ENCODE measurements at places on chromosomes 12 and 14. TPM values are rescaled to one million over a fixed set of nuclear protein-coding genes. Genes with fewer than 3 reads are reported as not detected.

ANO4 gene
- total RNA-seq, result not detected

NOS1 gene
- not detected for total RNA-seq

- no peak overlapping the region for H3K27ac ChIP-seq
- peaks cover 26% of the 10 kb centered on the region for H3K27me3 ChIP-seq
- H3K36me3 ChIP-seq, result no peaks in the 10 kb centered on the region
Observed at GRCh38 chr14:95701846-95702221, 12.1 kb downstream of the TCL1A start.

FAIM2 gene
- total RNA-seq, result 0.22 TPM

WIF1 gene
- total RNA-seq, result not detected

IL26 gene
- total RNA-seq, result not detected

DNA sequence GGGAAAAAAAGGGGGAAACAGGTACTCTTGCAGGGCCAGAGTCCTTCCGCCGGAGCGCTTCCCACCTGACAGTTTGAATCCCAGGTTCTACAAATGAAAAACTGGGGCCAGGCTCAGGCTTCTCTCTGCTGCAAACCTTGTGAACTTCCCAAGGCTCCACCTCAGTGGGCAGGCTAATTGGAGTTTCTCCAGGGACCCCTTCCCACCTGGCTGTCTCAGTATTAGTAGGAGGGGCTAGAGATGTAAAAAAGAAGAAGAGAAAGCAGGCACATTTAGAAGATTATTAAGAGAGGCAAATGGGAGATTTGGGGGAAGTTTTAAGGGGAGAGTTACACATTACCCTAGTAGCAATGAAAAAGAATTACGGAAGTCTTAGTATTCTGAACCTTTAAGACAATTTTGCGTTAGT lies 20.0 kb upstream of the CLEC2D start:
- H3K4me3 ChIP-seq, result peak overlapping the region; percentile 98
- peaks cover 51% of the 10 kb centered on the region for H3K4me1 ChIP-seq
- H3K27ac ChIP-seq, result peak overlapping the region; percentile 99
- DNase-seq, result peak; percentile 48
- H3K36me3 ChIP-seq, result peaks cover 82% of the 10 kb centered on the region

GRCh38 chr12:96985515-96986362 lies 78.7 kb downstream of the NEDD1 start:
- H3K36me3 ChIP-seq, result no peaks in the 10 kb centered on the region
- H3K4me1 ChIP-seq, result peaks cover 2% of the 10 kb centered on the region
- DNase-seq, result peak; percentile 38
- peaks cover 17% of the 10 kb centered on the region for H3K27me3 ChIP-seq
- no peak overlapping the region for H3K27ac ChIP-seq

SSTR1 gene
- total RNA-seq, result not detected

GRCh38 chr12:63206494-63206893 lies 55.5 kb upstream of the AVPR1A start:
- no peak overlapping the region for H3K4me3 ChIP-seq
- H3K4me1 ChIP-seq, result no peaks in the 10 kb centered on the region
- no peak for DNase-seq
- H3K27ac ChIP-seq, result no peak overlapping the region

DNA sequence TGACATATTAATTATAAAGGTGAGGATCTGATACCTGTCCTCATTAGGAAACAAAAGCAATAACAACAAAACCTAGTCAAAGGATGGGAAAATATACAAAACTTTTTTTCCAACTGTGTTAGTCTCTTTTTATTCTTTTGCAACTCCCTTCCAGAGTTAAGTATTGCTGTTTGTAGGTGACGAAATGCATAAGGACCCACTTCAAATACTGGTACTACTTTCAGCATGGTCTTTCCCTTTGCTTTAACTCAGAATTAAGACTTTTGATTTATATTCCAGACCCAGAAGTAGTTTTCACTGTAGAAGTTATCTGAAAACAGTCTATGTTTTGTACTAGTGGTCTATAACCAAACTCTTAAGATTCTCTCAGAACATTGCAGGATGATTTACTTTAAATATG lies 34.1 kb upstream of the ABCC9 start:
- no peak overlapping the region for H3K27ac ChIP-seq
- H3K4me3 ChIP-seq, result no peak overlapping the region
- H3K36me3 ChIP-seq, result no peaks in the 10 kb centered on the region
- no peaks in the 10 kb centered on the region for H3K4me1 ChIP-seq
- peaks cover 10% of the 10 kb centered on the region for H3K27me3 ChIP-seq

DNA sequence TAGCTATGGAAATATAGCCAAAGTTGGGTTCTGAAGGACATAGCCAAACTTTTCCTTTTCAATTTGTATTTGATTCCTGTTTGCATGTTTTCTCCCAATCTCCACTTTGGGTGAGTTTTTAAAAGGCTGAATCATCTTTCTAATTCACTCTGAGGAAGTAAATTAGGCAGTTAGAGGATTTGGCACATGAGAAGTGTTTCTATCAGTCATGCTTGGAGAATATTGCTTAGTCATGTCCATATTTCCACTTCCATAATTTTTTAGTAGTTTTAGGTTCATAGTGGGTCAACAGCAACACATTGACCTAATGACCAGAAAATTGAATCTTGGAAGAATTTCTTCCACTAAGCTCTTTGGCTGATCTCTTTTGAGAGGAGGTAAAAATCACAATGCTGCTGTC lies 21.8 kb downstream of the IRAK3 start:
- H3K27me3 ChIP-seq, result peaks cover 34% of the 10 kb centered on the region
- DNase-seq, result no peak
- peaks cover 4% of the 10 kb centered on the region for H3K4me1 ChIP-seq
- H3K27ac ChIP-seq, result no peak overlapping the region
- no peak overlapping the region for H3K4me3 ChIP-seq
- H3K36me3 ChIP-seq, result no peaks in the 10 kb centered on the region

DNA sequence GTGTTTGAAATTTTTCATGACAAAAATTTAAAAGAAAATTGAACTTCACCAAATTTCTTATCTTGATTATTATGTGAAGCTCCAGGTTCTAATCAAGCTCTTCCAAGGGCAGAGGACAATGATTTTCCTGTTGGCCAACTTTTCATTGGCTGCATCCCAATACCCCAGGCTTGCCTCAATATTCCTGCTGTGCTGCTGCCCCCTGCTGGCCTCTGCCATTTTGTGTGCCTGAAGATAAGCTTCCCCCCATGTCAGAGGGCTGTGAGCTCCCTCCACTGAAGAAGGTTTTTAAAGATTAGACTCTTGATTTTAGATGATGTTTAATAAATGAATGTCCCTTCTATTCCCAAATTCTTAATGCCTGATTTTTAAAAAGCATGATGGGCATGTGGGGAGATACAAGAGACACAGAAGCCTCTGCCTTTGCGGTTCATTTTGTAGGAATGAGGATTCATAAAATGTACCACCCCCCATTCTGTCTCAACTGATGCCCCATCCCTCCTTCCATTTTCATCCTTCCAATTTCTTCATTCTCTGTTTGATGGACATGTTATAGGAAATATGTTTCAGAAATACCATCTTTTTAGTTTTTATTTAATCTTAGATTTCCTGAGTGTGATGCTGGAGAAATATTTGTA lies 76.7 kb upstream of the RGS6 start:
- no peak overlapping the region for H3K4me3 ChIP-seq
- DNase-seq, result peak; percentile 77
- no peak overlapping the region for H3K27ac ChIP-seq
- no peaks in the 10 kb centered on the region for H3K36me3 ChIP-seq

PSME1 gene
- 460 TPM for total RNA-seq

ASCL1 gene
- total RNA-seq, result not detected

DNA sequence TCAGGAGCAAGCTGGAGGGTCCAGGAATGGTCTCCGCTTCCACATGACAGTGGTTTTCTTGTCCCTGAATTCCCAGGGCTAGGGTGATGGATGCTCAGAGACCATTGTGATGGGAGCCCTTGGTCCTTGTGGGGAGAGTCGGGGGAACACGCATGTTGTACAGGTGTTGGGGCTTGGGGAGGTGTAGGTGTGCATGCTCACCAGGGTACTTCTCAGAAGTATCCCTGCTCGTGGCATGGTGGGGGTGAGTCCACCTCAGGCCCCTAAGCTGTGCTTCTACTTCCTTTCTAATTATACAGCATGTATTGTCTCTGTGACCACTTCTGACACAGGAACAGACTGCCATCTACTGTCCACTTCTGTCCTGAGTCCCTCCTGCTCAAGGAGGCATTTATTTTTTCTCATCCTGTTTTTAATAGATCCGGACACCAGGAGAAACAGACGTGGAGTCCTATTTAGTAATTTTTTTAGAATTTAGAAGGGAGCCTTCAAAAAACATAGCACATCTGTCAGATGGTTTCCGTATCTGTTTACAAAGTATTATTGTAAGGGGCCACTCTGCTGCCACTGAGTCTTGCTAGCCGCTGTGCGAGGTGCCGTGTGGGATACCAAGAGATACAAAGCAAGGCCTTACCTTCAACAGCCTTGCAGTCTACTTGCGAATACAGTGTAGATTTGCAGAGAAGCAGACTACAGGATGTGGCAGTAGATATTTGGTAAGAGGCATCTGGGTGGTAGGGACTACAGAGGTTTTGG lies 10.5 kb downstream of the NTF3 start:
- DNase-seq, result no peak
- H3K27me3 ChIP-seq, result peaks cover 14% of the 10 kb centered on the region
- no peaks in the 10 kb centered on the region for H3K4me1 ChIP-seq
- no peak overlapping the region for H3K27ac ChIP-seq

PPP1R1A gene
- total RNA-seq, result not detected

B4GALNT3 gene
- 2.8 TPM for total RNA-seq

HPD gene
- total RNA-seq, result not detected

- H3K27ac ChIP-seq, result no peak overlapping the region
- no peaks in the 10 kb centered on the region for H3K4me1 ChIP-seq
Observed at GRCh38 chr14:104254735-104255400, 116.5 kb downstream of the KIF26A start.

GRCh38 chr12:116201908-116202307 lies 75.6 kb downstream of the MED13L start:
- no peak for DNase-seq
- peaks cover 57% of the 10 kb centered on the region for H3K4me1 ChIP-seq
- H3K27ac ChIP-seq, result no peak overlapping the region
- no peaks in the 10 kb centered on the region for H3K27me3 ChIP-seq

- no peaks in the 10 kb centered on the region for H3K27me3 ChIP-seq
- peak overlapping the region; percentile 97 for H3K27ac ChIP-seq
- peak; percentile 90 for DNase-seq
- H3K4me1 ChIP-seq, result peaks cover 16% of the 10 kb centered on the region
- H3K36me3 ChIP-seq, result peaks cover 17% of the 10 kb centered on the region
- H3K4me3 ChIP-seq, result peak overlapping the region; percentile 95
Observed at GRCh38 chr12:49188201-49188915, 522 bp downstream of the TUBA1A start.

TMBIM6 gene
- total RNA-seq, result 437 TPM

CLBA1 gene
- 0.67 TPM for total RNA-seq

GRCh38 chr12:23098517-23098916 lies 473.5 kb downstream of the ETNK1 start:
- no peaks in the 10 kb centered on the region for H3K27me3 ChIP-seq
- H3K4me3 ChIP-seq, result no peak overlapping the region
- H3K36me3 ChIP-seq, result no peaks in the 10 kb centered on the region
- no peak overlapping the region for H3K27ac ChIP-seq

DNA sequence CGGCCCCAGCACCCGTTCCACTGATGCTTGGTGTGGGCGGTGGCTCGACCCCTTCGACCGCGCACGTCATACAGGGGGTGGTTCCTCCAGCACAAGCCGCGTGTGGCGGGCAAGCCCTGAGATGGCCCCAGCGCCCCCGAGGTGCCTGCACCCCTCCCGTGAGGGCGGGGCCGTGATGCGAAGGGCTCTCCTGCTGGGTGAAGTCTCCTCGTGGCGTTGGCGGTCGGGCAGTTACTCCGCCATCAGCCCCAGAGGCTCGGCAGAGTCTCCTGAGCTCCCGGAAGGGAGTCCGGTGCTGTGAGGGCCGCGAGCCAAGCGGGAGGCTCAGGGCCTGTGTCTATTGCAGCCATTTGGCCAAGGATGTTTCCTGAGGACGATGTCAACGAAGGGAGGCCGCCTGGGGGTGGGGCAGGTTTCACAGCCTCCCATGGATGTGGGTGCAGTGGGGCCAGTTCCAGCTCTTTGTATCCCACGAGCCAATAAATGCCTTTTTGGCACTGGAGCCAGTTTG lies 78.1 kb upstream of the GALNT9 start:
- H3K27me3 ChIP-seq, result peaks cover 4% of the 10 kb centered on the region
- H3K4me1 ChIP-seq, result no peaks in the 10 kb centered on the region
- H3K4me3 ChIP-seq, result no peak overlapping the region
- no peaks in the 10 kb centered on the region for H3K36me3 ChIP-seq
- no peak for DNase-seq

GRCh38 chr12:8637666-8638065 lies 25.0 kb downstream of the MFAP5 start:
- DNase-seq, result no peak
- no peaks in the 10 kb centered on the region for H3K36me3 ChIP-seq
- no peaks in the 10 kb centered on the region for H3K4me1 ChIP-seq
- no peak overlapping the region for H3K4me3 ChIP-seq
- no peak overlapping the region for H3K27ac ChIP-seq

GRCh38 chr14:96265383-96266095 lies 9.5 kb downstream of the BDKRB1 start:
- no peak overlapping the region for H3K4me3 ChIP-seq
- no peaks in the 10 kb centered on the region for H3K36me3 ChIP-seq
- H3K27ac ChIP-seq, result no peak overlapping the region
- no peaks in the 10 kb centered on the region for H3K4me1 ChIP-seq
- peaks cover 6% of the 10 kb centered on the region for H3K27me3 ChIP-seq
- DNase-seq, result no peak

DNA sequence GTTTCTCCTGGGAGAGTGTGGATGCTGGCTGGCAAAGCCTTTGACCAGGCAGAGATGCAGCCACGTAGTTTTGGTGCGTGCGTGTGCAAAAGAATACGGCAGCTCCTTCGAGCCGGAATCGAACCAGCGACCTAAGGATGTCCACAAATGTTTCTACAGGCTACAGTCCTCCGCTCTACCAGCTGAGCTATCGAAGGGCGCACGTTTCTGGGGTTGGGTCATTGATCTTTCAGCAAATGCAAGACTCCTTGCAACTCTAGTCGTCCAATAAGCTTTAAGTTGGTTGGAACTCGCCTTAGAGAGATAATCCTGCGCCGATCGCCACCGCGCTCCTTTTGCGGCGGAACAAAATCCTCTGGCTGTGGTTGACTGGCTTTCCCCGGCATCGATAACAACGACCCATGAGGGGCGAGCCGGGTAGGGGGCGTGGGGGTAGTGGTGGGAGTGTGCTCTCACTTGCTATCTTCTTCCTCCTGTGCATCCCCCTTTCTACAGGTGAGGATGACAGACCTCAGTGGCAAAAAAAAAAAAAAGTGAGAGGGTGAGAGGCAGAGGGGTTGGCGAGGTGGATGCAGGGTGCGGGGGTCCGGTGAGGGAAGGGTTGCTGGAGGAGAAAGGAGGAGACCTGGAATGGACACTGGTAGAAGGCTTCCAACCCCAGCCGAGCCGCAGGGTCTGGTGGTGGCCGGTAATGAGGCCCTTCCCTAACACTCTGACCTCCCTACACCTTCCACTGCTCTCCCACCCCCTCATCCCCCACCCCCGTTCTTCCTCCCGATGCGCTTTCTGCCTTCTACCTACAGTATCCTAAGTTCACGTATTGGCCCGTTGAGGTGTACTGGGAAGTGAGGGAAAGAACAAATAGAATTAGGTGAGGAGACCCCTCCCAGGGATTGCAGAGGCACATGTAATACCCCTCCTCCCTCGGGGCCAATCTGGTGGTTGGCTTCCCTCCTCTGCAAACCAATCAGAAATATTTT lies 11.8 kb upstream of the OR6S1 start:
- DNase-seq, result peak; percentile 86
- H3K27me3 ChIP-seq, result peaks cover 58% of the 10 kb centered on the region
- no peak overlapping the region for H3K27ac ChIP-seq
- peaks cover 19% of the 10 kb centered on the region for H3K4me1 ChIP-seq
- no peaks in the 10 kb centered on the region for H3K36me3 ChIP-seq

GLIPR1 gene
- 15.9 TPM for total RNA-seq

CMA1 gene
- total RNA-seq, result 0.34 TPM

DDHD1 gene
- 41.5 TPM for total RNA-seq

GRCh38 chr14:57362361-57362760 lies 28.0 kb upstream of the NAA30 start:
- H3K27me3 ChIP-seq, result peaks cover 12% of the 10 kb centered on the region
- H3K36me3 ChIP-seq, result no peaks in the 10 kb centered on the region
- no peak overlapping the region for H3K4me3 ChIP-seq
- H3K4me1 ChIP-seq, result no peaks in the 10 kb centered on the region

All from activated CD8-positive, alpha-beta T cell treated with anti-CD3 and anti-CD28 coated beads for 36 hours (primary cell).